ENCODE measurements at places on chromosomes 2 and 18. TPM values are rescaled to one million over a fixed set of nuclear protein-coding genes. Genes with fewer than 3 reads are reported as not detected.
A peak's percentile ranks its signal among the peaks of the same experiment; 100 is the strongest.

DNA sequence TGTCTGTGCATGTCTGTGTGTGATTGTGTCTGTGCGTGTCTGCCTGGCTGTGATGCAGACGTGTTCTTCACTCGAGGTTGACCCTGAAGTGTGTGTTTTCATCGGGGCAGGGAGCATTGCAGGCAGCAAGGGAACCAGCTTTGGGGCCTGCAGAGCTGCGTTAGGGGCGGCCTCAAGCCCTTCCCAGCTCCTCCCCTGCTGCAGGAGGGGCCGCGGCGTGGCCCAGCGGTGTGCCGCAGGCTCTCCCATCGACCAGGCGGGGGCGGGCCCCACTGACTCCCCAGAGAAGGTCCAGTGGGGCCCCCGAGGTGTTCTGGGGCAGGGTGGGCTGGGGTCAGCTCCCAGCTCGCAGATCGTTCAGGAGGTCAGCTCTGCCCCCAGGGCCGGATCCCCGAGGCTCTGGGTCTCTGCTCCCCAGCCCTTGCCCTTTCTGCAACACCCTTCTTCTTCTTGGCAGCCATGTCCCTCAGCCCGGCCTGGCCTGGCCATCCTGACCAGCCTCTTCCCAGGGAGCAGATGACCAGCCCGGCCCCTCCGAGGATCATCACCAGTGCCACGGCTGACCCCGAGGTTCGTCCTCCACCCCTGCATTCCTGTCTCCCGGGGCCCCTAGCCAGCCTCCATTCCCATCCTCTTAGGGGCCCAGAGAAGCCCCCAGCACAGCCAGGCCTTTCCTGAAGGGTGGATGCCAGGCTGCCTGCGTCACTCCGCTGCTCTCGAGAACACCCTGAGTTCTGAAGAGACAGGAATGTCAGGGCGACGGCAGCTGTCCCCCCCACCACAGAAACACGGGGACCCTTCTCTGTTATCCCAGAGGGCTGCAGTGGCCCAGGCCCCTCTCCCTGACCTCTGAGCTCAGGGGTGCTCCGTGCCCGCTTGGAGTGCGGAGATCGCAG is 11.1 kb upstream of the KLHL30 start:
- H3K36me3 ChIP-seq = no peaks in the 10 kb centered on the region
- H3K4me1 ChIP-seq = peaks cover 2% of the 10 kb centered on the region
- H3K27ac ChIP-seq = peak overlapping the region; percentile 7
- H3K27me3 ChIP-seq = no peaks in the 10 kb centered on the region
- DNase-seq = peak; percentile 60

Gene ADD2
- total RNA-seq = 5.1 TPM

Gene TRAK2
- 15.7 TPM for total RNA-seq

GRCh38 chr2:17680119-17680518 is 73.5 kb downstream of the SMC6 start:
- DNase-seq = no peak
- no peak overlapping the region for H3K4me3 ChIP-seq
- H3K36me3 ChIP-seq = no peaks in the 10 kb centered on the region
- H3K4me1 ChIP-seq = no peaks in the 10 kb centered on the region
- no peak overlapping the region for H3K27ac ChIP-seq

GRCh38 chr2:102266204-102266603 is 45.2 kb upstream of the IL1RL1 start:
- no peak for DNase-seq
- no peaks in the 10 kb centered on the region for H3K27me3 ChIP-seq
- no peak overlapping the region for H3K27ac ChIP-seq
- H3K36me3 ChIP-seq = no peaks in the 10 kb centered on the region
- H3K4me3 ChIP-seq = no peak overlapping the region

DNA sequence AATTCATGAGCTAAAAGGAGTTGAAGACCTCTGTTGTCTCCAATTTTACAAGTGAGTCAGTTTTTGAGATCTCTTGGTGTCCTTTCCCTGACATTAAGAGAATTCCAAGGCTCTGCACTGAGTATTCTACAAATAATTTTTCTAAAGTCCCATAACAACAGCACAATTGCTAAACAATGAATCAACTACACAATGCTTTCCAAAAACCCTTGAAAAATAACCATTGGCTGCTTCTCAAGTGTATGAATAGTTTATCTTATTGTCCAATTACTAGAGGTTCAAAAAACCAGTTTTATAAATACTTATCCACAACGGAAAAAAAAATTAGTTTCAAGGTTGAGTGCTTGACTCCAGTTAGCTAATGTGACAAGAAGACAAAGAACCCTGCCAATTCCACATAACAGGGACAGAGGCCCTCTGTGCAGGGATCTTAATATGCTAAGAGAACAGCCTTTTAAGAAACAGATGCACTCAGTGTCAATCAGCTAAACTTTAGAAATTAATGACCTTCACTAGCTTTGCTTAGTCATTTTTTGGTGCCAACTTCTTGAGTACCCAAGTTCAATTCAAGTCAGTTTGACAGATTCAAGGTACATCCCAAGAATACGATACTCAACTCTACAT is 266.6 kb upstream of the CYP26B1 start:
- DNase-seq = no peak
- no peak overlapping the region for H3K4me3 ChIP-seq
- no peaks in the 10 kb centered on the region for H3K27me3 ChIP-seq
- H3K4me1 ChIP-seq = no peaks in the 10 kb centered on the region

DNA sequence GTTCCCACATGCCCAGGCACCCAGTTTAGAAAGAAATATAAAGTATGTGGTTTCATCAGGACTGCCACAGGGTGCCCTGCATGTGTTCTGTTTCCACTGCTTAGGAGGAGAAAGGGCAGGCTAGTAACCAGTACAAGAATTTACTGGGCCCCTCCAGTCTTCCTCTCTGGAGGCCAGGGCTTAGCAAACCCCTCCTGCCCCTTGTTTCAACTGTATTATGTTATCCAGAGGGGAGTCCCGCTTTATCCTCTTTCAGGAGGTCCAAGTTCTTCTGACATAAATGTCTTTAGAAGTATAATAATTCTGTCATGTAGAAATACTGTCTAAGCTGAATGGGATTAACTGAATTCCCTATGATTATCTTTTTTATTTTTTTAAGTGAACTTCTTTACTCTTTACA is 132.1 kb downstream of the WDSUB1 start:
- H3K27me3 ChIP-seq = no peaks in the 10 kb centered on the region
- no peak overlapping the region for H3K4me3 ChIP-seq
- no peaks in the 10 kb centered on the region for H3K4me1 ChIP-seq
- no peaks in the 10 kb centered on the region for H3K36me3 ChIP-seq

GRCh38 chr2:152755029-152755428 is 36.6 kb downstream of the ARL6IP6 start:
- H3K27me3 ChIP-seq = no peaks in the 10 kb centered on the region
- no peaks in the 10 kb centered on the region for H3K4me1 ChIP-seq
- DNase-seq = peak; percentile 35
- H3K4me3 ChIP-seq = no peak overlapping the region

Gene CPS1
- total RNA-seq = 22.5 TPM

GRCh38 chr2:69935011-69935410 is 20.1 kb downstream of the MXD1 start:
- no peak overlapping the region for H3K4me3 ChIP-seq
- H3K27me3 ChIP-seq = no peaks in the 10 kb centered on the region
- H3K27ac ChIP-seq = no peak overlapping the region
- H3K36me3 ChIP-seq = no peaks in the 10 kb centered on the region

Gene ARHGAP28
- total RNA-seq = 76.8 TPM

Gene FRZB
- total RNA-seq = 8.4 TPM

Gene RUFY4
- total RNA-seq = 0.39 TPM

Gene KANSL3
- total RNA-seq = 102 TPM

Gene ACTG2
- 2.7 TPM for total RNA-seq

- no peaks in the 10 kb centered on the region for H3K27me3 ChIP-seq
- no peak overlapping the region for H3K4me3 ChIP-seq
- H3K27ac ChIP-seq = no peak overlapping the region
- no peak for DNase-seq
- peaks cover 55% of the 10 kb centered on the region for H3K4me1 ChIP-seq
- H3K36me3 ChIP-seq = no peaks in the 10 kb centered on the region
Observed at GRCh38 chr2:234991793-234992192, 40.0 kb downstream of the SH3BP4 start.

DNA sequence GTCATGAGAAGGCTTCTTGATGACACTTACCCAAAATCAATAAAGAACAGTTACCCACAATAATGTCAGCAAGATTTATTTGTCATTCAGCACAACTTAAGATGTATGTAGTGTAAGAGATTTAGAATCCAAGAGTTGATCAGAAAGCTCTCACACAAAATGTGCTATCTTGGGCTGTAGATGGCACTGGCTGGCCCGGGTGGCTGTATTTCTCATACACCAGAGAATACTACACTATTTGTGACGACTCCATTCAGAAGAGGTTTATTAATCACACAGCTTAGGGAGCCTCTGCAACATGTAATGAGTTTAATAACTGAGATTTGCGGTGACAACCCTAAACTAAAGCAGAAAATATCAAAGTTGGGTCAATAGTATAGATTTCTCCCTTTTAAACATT is 530.4 kb upstream of the KLHL29 start:
- no peak overlapping the region for H3K27ac ChIP-seq
- no peak for DNase-seq
- peaks cover 3% of the 10 kb centered on the region for H3K4me1 ChIP-seq
- no peaks in the 10 kb centered on the region for H3K36me3 ChIP-seq
- no peaks in the 10 kb centered on the region for H3K27me3 ChIP-seq

Gene MROH2A
- total RNA-seq = 5.3 TPM

Gene MYL1
- not detected for total RNA-seq

Gene CRYBA2
- total RNA-seq = 0.56 TPM

Gene PSMA8
- 13.1 TPM for total RNA-seq

- H3K4me3 ChIP-seq = no peak overlapping the region
- H3K27ac ChIP-seq = no peak overlapping the region
- H3K27me3 ChIP-seq = no peaks in the 10 kb centered on the region
- H3K36me3 ChIP-seq = no peaks in the 10 kb centered on the region
Observed at GRCh38 chr18:6836331-6836730, 106.8 kb downstream of the ARHGAP28 start.

Gene CGREF1
- 6.6 TPM for total RNA-seq

- no peak overlapping the region for H3K27ac ChIP-seq
- no peaks in the 10 kb centered on the region for H3K27me3 ChIP-seq
- no peak overlapping the region for H3K4me3 ChIP-seq
- no peaks in the 10 kb centered on the region for H3K36me3 ChIP-seq
- no peaks in the 10 kb centered on the region for H3K4me1 ChIP-seq
Observed at GRCh38 chr2:193467276-193467987, 1272.7 kb upstream of the TMEFF2 start.

DNA sequence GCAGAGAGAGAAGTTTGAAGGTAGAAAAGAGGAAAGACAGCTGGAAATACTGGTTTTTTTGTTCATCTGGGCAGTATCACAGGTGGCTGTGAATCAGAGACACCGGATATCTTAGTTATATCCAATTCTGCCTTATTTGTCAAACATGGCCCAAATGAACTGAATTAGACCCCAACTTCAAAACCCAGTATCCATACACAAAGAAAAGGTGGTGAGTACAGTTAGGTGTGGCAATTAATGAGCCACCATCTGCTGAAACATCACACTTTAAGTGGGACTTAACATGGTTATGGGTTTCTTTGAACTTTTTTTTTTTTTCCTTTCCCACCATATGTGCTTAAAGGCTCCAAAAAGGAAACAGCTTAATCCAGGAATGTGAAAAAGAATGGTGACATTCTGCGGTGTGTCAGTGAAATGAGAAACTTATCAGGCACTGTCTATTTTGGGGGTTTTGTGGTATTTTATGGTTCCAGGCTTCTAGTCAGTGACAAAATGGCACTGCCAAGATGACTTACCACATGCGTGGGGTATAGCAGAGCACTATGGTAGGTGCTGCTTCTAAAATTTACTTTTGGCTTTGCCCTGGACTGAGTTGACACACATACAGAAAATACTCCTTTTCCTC is 5.0 kb upstream of the TMEM178A start:
- no peaks in the 10 kb centered on the region for H3K27me3 ChIP-seq
- H3K36me3 ChIP-seq = no peaks in the 10 kb centered on the region
- no peak for DNase-seq
- H3K4me3 ChIP-seq = no peak overlapping the region
- H3K4me1 ChIP-seq = no peaks in the 10 kb centered on the region

Gene CSRNP3
- 5.3 TPM for total RNA-seq

All from testis (tissue), 5 donors.